Stimulated activated naive CD8-positive, alpha-beta T cell treated with anti-CD3 and anti-CD28 coated beads, Interleukin-15, amount 100 ng/mL, for 72 hours (primary cell): ENCODE measurements at places on chromosomes 16 and 17.
A peak's percentile ranks its signal among the peaks of the same experiment; 100 is the strongest.

DNA sequence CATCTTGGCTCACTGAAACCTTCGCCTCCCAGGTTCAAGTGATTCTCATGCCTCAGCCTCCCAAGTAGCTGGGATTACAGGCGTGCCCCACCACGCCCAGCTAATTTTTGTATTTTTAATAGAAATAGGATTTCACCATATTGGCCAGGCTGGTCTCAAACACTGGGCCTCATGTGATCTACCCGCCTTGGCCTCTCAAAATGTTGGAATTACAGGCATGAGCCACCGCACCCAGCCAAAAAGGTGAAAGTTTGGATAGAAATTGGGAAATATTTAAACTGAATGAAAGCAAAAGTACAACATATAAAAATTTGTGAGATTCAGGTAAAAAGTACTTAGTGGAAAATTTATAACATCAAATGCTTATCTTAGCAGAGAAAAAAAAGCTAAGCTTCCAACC is 52.9 kb upstream of the KIFC3 start:
- DNase-seq: no peak

- DNase-seq: peak; percentile 42
Measured at GRCh38 chr16:1533443-1533951, at the start of gene TMEM204. Gene TMEM204, plus strand, starts transcription at chr16:1533666. Its CDS starts 610 bp downstream, at chr16:1534276.

DNA sequence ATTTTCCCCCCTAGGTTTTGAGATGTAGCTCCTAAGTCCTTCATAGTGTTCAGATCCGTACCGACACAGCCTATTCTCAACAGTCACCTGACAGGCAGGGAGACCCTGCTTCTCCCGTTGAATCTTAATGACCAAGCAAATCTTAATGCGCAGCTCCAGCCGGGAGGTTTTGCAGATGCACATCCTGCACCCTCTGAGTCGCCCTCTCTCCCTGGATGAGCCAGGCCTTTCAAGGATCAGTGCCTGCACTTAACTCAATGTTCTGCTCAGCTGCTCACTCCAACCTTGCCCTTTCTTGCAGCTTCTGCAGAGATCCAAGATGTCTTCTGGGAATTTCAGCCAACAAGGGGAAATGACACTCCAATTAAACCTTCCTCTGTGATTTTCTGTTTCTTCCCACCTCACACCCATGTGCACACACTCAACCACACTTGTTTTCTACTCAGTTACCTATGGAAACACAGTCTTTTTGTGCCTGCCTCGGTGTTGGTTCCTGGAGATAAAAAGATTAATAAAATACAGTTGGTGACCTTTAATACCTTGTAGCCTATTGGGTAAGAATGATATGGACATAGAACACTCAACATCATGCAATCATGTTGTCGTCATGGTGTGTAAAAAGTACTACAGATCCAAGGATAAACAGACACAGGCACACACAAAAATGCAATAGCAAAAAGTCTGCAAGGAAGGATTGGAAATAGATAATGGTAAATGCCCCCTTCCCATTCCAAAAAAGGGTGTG is 76.9 kb upstream of the DYNLRB2 start:
- no peak for DNase-seq

- no peak for DNase-seq
Measured at GRCh38 chr17:5509482-5509881, 23.1 kb downstream of the MIS12 start.

DNA sequence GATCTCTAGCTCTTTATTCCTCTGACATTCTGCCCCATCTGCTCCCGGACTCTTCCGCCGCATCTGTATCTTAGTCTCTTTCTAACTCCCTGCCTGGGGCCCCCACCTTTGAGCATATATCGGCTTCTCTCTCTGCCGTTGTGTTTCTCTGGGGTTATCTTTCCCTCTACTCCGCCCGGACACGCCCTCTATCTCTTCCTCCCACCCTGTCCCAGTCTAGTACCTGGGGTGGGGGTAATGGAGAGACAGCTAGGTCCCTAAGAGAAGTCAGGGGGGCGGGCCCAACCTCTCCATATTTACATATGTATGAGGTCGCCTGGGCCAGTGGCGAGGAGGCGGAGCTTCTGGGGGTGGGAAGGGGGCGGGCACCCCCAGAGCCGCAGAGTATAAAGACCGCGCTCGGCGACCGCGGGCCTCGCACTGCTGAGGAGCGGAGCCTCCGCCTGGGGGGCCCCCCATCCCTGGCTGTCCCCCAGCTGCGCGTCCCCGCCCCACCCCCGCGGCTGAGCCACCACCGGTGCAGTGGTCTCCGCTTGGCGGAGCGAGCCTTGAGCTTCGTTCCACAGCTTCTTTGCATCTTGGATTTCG is at the start of gene ATP1B2:
TSS of gene ATP1B2 (plus strand) at position 418 of the 588 bp plus-strand sequence. CDS start 593 bp downstream, outside the sequence.
- DNase-seq: peak; percentile 63

DNA sequence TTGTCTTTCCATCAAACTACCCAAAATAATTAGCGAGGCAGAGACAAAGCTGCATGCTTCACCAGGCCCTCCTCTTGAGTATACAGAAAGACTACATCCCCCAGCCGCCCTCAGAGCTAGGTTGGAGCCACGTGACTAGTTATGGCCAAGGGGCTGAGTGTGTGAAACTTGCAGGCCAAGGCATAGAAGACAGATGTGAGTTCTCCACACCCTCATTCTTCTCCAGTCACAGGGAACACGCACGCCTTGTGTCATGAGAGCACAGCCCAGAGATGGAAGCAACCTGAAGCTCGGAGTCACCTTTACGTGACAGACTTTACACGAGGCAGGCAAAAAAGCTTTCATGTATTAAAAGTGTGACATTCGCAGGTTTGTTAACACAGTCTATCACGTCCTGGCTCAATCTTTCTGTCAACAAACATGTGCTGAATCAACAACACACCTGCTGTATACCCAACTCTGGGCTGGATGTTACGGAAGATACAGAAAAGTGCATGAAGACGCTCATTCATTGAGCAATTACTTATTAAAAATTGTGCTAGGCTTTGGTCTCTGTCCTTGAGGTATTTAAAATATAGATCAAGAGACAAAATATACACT is 38.3 kb downstream of the STX8 start:
- no peak for DNase-seq

DNA sequence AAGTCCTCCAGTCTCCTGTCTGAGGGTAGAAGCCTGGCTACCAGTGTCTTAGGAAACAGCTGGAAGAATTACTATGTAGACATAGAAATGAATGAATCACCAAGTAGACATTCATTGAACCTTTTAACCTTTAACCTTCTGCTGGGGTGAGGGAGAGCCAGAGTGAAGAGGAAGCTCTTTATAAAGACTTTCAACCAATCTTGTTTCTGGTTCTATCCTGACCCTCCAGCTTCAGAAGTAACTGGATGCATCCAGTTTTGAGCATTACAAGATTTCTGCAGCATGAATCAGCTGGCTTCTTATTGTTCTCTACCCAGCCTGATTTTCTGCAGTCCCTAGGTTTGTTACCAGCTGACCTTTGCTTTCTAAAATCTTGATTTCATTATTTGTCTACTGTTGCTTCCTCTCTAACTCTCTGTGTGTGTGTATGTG is 8.5 kb downstream of the TEKT1 start:
- DNase-seq: no peak

DNA sequence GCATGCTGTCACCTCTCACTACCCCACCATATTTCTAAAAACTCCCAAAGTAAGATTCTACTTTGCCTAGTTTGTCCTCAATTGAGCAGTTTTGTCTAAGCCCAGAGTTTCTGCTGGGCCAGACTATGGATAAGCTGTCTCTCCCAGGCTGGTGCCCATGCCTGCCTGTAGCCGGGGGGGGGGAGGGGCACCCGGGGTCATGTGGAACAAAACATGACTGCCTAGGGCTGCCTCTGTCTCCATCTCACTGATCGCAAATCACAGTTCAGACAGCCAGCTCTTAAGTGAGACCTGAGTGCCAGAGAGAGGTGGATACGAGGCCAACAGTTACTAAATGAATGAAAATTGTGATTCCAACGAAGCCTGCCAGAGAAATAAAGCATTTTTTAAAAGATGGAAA is 78.8 kb upstream of the RPRML start:
- DNase-seq: no peak

DNA sequence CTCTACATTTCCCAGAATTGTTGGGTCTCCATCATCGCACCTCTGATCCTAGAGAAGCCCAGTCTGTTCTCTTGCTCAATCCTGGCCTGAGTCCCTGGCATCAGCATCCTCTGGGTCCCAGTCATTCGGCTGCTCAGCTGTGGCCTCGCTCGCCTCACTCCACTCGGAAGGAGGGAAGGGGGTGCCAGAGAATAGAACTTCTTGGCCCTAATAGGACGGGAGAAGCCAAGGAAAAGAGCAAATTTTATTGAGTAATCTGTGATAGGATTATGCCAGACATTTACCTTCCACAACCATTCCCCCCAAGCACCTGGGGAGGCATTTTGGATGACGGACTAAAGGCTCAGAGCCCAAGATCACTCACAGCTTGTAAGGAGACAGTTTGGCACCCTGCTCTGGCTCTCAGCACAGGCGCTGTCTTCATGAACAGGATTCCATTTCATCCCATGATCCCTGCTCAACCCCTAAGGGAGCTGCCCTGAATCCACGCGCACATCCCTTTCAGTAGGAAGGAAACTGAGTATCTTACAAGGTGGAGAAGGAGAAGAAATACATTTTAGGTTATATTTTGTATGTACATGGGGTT is 498 bp upstream of the CLEC10A start:
- DNase-seq: no peak

DNA sequence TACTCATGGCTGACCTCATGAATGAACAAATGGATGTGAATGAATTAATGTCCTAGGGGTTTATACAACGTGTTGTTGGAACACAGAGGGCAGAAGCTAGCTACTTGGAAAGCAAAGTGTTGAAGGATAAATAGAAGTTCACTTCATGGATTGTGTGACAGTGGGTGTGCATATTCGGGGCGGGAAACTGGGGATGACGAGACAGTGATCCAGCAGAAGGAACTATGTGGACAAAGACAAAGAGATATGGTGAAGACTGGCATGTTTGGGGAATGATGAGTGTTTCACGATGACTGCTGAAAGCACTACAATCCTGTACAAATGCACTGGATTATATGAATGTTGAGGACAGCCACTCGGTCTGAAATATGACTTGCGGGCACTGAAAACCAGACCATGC is 250.5 kb upstream of the C16orf82 start:
- no peak for DNase-seq

GRCh38 chr17:33205552-33205951 is 87.5 kb downstream of the ASIC2 start:
- no peak for DNase-seq

- DNase-seq: no peak
Measured at GRCh38 chr16:81940781-81941560, 70.3 kb downstream of the SDR42E1 start.

GRCh38 chr17:37117373-37118142 is 168.8 kb downstream of the AATF start:
- no peak for DNase-seq

- DNase-seq: peak; percentile 88
Measured at GRCh38 chr16:29995324-29995910, at the start of gene HIRIP3. Gene HIRIP3, minus strand, starts transcription at chr16:29995617. Its CDS starts 12 bp downstream, at chr16:29995605.

DNA sequence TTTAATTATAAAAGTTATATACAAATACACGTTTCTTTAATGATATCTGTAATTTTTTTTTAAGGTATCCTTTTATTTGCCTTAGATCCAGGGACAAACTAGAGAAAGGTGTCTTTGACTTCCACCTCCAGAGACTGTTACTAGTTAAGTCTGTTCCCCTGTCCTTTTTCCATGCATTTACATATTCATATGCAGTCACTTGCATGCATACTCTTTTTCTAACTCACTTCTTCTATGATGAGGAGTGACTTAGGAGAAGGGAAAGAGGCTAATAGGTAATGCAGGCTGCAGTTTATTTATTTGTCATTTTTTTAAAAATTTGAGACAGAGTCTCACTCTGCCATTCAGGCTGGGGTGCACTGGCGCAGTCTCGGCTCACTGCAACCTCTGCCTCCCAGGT is 60.9 kb downstream of the OMG start:
- no peak for DNase-seq

DNA sequence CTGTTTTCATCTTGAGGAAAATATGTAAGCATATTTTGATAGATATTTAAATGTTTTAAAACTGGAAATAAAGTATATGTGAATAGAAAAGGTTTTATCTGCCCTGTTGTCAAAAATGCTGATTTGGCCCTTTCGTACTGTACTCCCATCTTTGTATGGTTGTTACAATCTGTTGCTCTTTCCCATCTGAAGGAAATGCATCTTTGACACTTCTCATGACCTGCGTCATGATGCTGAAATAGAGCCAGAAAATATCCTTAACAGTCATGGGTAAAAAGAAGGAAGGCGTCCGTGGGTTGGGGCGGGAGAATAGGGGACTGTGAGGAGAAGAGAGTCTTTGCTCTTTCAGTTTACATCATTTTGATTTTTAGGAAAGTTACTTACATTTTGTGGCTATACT is 327.7 kb downstream of the BCAS3 start:
- DNase-seq: no peak

- DNase-seq: no peak
Measured at GRCh38 chr16:50271148-50272041, 5.0 kb downstream of the ADCY7 start.

- no peak for DNase-seq
Measured at GRCh38 chr17:28199115-28199514, 119.9 kb upstream of the TMEM97 start.

DNA sequence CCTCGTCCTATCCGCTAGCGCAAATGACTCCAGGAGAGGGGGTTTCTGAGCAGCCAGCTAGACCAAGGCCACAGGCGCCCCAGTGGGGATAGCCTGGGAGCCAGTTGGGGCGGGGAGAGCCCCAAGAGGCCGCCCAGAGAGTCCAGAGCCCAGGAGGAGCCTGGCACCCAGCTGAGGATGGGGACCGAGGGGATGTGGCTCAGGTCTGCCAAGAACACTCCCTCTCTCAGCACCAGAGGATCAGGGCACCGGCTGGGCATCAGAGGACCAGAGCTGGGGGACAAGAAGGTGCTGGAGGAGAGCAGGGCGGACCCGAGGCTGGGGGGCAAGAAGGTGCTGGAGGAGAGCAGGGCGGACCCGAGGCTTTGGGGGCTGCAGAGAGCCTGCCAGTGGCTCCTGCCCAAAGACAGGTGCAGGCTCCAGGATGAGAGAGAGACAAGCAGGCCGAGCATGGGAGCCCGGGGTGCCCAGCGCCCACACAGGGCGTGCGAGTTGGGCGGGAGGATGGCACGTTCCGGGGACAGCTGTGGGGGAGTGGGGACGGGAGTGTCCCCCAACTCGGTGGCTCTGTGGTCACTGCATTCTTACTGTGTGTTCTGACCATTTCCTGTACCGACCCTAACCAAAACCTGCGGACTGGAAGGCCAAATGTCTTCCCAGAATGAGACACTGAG is 39.4 kb downstream of the TIMM22 start:
- no peak for DNase-seq

- DNase-seq: no peak
Measured at GRCh38 chr16:72173997-72174396, 2.0 kb upstream of the PMFBP1 start.

GRCh38 chr16:2032285-2033056 is 5.8 kb downstream of the NHERF2 start:
- DNase-seq: no peak

- DNase-seq: no peak
Measured at GRCh38 chr16:74261068-74261467, 35.5 kb upstream of the PSMD7 start.

- no peak for DNase-seq
Measured at GRCh38 chr17:61568219-61569072, 22.6 kb downstream of the NACA2 start.

DNA sequence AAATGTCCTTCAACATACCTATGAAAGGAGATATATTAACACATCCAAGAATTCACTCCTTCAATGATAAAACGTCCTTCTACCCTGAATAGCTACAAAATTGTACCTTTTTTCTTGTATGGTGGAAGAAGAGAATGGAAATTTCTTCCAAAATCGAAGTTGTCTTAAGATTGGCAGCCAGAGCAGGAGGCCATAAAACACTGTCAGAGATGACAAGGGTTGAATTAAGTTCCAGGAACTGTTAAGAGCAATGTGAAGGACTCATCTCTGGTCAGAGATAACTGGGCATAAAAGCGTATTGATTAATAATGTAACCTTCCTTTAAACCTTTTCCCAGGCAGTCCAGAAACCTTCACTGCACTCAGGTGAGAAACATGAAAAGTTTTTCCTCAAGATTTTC is 12.9 kb upstream of the TOM1L1 start:
- no peak for DNase-seq
